ENCODE measurements at places on chromosomes 6 and 20.

DNA sequence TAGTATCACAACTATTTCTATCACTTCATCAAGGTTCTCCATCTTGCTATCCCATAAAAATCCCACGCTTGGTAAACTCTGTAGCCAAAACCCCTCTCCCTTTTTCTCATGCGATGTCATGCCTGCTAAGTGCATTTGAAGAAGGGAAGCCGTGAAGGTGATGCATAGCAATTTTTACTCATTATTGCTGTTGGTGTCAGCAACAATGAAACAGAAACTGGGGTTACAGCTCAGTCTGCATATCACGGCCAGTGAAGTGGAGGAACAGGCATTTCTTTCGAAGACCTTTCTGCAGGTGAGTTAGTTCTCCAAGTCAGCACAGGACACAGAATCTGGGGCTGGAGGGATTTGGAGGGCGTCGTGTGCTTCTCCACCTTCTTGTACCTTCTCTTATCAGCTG, 5.8 kb downstream of the UNC93A start:
- H3K27ac ChIP-seq = no peak overlapping the region
- H3K27me3 ChIP-seq = no peaks in the 10 kb centered on the region
- H3K36me3 ChIP-seq = no peaks in the 10 kb centered on the region
- no peaks in the 10 kb centered on the region for H3K4me1 ChIP-seq

GRCh38 chr6:131175564-131175963, 40.3 kb downstream of the AKAP7 start:
- peaks cover 23% of the 10 kb centered on the region for H3K4me1 ChIP-seq
- no peak overlapping the region for H3K4me3 ChIP-seq
- DNase-seq = no peak
- no peak overlapping the region for H3K27ac ChIP-seq

GRCh38 chr6:36373368-36374019, 14.0 kb downstream of the ETV7 start:
- DNase-seq = no peak
- H3K4me1 ChIP-seq = peaks cover 22% of the 10 kb centered on the region
- H3K27me3 ChIP-seq = peaks cover 8% of the 10 kb centered on the region
- no peak overlapping the region for H3K4me3 ChIP-seq

DNA sequence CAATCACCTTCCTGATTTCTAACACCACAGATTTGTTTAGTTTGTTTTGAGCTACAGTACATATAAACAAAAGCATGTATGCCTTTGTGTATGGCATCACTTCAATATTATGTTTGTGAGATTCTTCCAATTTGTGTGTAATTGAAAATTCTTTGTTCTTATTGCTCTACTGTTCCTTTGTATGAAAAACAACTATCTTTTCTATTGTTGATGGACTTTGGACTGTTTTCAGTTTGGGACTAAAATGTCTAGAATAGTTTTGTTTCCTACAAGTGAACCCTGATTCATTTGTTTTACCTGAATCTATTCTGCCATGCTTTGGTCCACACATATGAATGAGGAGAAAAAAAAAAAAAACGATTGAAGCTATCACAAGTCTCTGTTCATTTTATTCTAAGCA, 21.2 kb upstream of the ZNF184 start:
- H3K4me3 ChIP-seq = no peak overlapping the region
- no peak for DNase-seq
- no peaks in the 10 kb centered on the region for H3K27me3 ChIP-seq

GRCh38 chr20:59253779-59254319, 46.6 kb upstream of the EDN3 start:
- no peak for DNase-seq
- no peak overlapping the region for H3K4me3 ChIP-seq
- no peak overlapping the region for H3K27ac ChIP-seq
- no peaks in the 10 kb centered on the region for H3K4me1 ChIP-seq
- H3K36me3 ChIP-seq = no peaks in the 10 kb centered on the region

- H3K4me3 ChIP-seq = no peak overlapping the region
- no peak for DNase-seq
- no peaks in the 10 kb centered on the region for H3K36me3 ChIP-seq
- H3K27ac ChIP-seq = no peak overlapping the region
- no peaks in the 10 kb centered on the region for H3K4me1 ChIP-seq
These were observed 161.9 kb downstream of the TAF4 start for GRCh38 chr20:61903575-61904340.

DNA sequence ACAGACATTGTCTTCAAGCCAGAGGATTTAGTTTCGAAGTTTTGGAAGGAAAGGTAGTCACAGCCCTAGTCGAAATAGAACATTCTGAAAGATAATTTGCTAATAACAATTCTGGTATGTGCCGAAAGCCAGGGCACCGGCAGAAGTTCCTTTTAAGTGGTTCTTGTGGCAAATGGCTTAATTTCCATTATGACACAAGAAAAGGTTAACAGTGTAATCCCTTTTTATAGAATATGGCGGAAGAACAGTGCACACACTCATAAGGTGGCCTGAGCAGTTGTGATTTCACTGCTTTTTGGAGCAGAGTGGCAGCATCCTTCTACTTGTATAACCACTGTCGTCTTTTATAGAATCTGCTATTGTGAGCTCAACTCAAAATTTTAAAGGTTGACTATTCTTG, 152.4 kb downstream of the SASH1 start:
- H3K27me3 ChIP-seq = no peaks in the 10 kb centered on the region
- peak overlapping the region; percentile 64 for H3K27ac ChIP-seq
- peaks cover 46% of the 10 kb centered on the region for H3K4me1 ChIP-seq
- no peak overlapping the region for H3K4me3 ChIP-seq

DNA sequence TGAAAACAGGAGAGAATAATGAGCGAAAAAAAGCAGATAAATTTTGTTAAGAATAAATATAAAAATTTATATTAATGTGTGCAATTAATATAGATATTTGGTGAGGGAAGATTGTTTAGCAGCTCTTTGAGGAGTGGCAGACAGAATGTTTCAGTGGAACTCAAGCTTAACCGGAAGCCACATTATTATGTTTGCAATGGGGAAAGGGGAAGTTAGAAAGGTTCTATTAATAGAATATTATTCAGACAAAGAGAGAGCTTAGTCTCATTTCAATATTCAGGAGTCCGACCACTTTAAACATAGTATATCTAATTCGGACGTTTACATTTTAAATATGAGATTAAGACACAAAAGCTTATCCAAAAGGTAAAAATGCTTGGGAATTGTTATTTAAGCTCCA, 81.6 kb upstream of the KHDRBS2 start:
- no peaks in the 10 kb centered on the region for H3K36me3 ChIP-seq
- no peak for DNase-seq
- H3K27me3 ChIP-seq = no peaks in the 10 kb centered on the region
- no peak overlapping the region for H3K27ac ChIP-seq
- H3K4me1 ChIP-seq = no peaks in the 10 kb centered on the region

DNA sequence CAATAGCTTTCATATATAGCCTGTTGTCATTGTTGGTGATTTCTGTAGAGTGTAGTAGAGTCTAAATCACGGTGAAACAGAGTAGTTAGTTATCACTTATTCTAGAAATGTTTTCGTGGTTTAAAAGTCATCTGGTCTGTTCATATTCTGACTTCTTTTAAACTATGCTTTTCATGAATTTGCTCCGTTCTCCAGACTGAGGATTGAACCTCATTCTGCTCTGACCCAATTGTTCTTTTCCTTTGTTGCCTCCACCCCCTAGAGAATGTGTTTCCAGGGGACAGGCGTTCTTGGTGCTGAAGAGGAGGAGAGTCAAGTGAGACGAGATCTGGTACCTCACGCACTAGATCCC, 748 bp upstream of the ZNF292 start:
- DNase-seq = peak; percentile 9
- H3K4me3 ChIP-seq = peak overlapping the region; percentile 82
- no peaks in the 10 kb centered on the region for H3K27me3 ChIP-seq
- peak overlapping the region; percentile 87 for H3K27ac ChIP-seq

- peaks cover 17% of the 10 kb centered on the region for H3K4me1 ChIP-seq
- peak overlapping the region; percentile 80 for H3K4me3 ChIP-seq
- no peaks in the 10 kb centered on the region for H3K36me3 ChIP-seq
These were observed 2.2 kb downstream of the HSPA1B start for GRCh38 chr6:31829633-31830283.

- H3K4me3 ChIP-seq = no peak overlapping the region
- no peak overlapping the region for H3K27ac ChIP-seq
- H3K36me3 ChIP-seq = peaks cover 5% of the 10 kb centered on the region
- H3K4me1 ChIP-seq = no peaks in the 10 kb centered on the region
These were observed 156.3 kb downstream of the ARID1B start for GRCh38 chr6:156933201-156934068.

DNA sequence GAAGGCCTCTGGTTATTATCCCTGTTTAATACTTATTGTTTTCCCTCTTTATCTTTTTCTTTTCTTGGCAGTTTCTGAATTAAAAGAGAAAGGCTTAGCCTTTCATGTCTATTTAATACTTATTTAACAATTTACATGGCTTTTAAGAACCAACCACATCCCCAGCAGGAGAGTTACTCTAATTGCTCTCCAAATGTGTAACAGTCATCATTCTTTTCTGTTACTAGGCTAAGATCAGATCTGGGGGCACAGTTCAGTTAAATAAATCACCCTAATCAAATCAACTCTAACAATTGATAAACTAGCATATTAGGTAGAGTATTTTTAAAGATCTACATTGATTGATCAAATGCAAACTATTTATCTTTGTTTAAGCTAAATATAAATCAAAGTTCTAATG, 54.1 kb upstream of the NT5E start:
- H3K4me3 ChIP-seq = no peak overlapping the region
- peaks cover 6% of the 10 kb centered on the region for H3K4me1 ChIP-seq
- no peak for DNase-seq
- H3K27ac ChIP-seq = no peak overlapping the region
- H3K36me3 ChIP-seq = no peaks in the 10 kb centered on the region

GRCh38 chr6:6224933-6225486, 95.5 kb downstream of the F13A1 start:
- DNase-seq = no peak
- H3K4me1 ChIP-seq = no peaks in the 10 kb centered on the region

DNA sequence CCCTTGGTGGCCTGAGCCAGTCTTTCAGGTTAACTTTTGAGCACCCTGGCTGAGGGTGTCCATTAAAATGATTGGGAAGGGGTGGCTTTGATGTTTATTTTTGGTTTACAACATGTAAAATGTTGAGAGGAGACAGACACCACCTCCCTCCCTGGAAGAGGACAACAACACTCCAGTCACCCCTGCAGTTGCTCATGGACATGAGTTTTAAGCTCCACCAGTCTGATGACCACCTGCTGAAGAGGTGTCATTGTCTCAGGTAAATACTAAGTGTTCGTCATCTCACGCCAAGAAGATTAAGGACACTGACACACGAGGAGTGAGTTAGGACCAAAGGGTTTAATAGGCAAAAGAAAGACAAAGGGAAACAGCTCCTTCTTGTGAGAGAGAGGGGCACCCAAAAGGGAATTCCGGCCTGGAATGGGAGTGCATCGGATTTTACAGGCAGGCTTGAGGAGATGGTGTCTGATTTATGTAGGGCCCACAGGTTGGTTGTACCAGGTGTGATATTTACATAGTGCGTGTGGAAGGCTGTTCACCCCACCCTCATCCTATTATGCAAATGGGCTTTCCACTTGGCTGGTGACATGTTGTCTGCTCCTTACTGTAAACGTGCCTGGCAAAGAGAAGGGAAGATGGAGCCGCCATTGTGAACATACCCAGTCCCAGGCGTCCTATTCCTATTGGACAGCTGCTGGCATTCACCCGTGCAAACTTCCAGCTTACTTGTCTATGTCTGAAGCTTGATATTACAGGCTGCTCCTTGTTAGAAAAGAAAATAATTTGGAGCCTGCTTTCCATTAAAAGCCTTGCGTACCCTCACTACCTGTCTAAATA, 6.6 kb downstream of the HLA-B start:
- peaks cover 19% of the 10 kb centered on the region for H3K36me3 ChIP-seq
- peaks cover 25% of the 10 kb centered on the region for H3K27me3 ChIP-seq
- no peak overlapping the region for H3K27ac ChIP-seq
- H3K4me1 ChIP-seq = peaks cover 3% of the 10 kb centered on the region
- no peak overlapping the region for H3K4me3 ChIP-seq

GRCh38 chr6:121354764-121355163, 20.5 kb upstream of the TBC1D32 start:
- no peak for DNase-seq
- no peak overlapping the region for H3K4me3 ChIP-seq
- H3K4me1 ChIP-seq = no peaks in the 10 kb centered on the region
- H3K27me3 ChIP-seq = no peaks in the 10 kb centered on the region
- no peaks in the 10 kb centered on the region for H3K36me3 ChIP-seq

DNA sequence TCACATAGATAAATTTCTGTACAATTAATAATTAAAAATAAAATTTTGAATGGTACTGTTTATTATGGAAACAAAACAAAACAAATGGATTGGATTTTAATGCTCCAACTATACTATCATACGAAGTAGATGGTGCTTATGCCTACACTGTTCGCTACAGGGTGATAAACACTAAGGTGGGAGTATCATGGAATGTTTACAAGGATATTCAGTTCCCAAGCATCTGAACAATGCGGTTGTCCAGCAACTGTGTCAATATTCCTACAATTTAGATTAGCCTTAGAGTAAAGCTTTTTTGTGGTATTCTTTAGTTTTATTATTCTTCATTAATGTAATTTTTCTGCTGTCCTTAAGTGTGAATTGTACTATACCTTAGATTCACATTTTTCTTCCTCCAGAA, 105.1 kb downstream of the MMS22L start:
- no peak overlapping the region for H3K4me3 ChIP-seq
- peak overlapping the region; percentile 42 for H3K27ac ChIP-seq
- DNase-seq = no peak
- H3K36me3 ChIP-seq = no peaks in the 10 kb centered on the region
- no peaks in the 10 kb centered on the region for H3K27me3 ChIP-seq

DNA sequence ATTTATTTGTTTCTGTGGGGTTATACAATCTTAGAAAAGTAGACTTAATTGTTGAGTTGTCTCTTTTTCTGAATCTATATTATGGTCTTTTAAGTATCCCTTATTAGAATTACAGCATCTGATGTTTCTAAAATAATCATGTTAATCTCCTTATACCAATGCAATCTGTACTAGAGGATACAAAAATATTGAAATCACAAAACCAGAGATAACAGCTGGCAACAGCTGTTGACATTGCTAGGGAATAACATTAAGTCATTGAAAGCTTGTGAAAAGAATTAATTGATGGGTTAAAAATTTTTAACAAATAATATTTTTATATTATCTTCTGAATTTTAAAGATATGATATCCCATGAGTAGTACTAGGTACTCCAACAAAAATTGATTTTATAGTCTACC, 162.6 kb downstream of the COL19A1 start:
- no peak for DNase-seq
- H3K36me3 ChIP-seq = no peaks in the 10 kb centered on the region
- no peak overlapping the region for H3K4me3 ChIP-seq

DNA sequence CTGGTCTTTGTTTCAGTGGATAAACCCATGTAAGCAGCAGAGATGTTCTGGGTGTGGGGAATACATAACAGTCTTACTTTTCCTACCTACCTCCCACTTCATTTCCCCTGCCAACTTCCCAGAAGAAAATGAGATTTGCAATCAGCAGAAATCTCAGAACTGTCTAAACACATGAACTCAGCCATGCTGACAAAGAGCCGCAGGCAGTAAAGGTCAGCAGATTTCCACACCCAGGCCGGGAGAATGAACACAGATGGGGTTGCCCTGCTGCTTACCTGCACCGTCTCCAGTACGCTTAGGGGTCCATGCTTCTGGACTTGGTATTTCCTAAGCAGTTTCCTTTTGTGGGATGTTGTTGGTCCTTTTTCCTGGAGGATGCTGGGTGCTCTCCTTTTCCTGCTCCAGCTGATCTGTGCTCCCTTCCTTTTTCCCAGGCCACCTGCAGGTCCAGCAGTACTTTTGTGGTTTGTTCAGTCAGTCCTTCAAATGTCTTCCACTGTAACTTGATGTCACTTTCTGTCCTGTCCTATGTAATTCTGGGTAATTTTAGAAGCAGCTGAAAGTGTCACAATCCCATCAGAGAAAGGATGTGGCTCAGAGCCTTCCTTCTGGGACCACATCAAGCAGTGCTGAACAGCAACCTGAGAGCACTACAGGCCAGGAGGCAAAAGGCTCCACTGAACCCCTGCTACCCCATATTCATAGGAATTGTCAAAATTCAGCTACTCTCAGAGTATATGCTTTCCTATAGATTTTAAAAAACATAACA, 129.0 kb downstream of the CEP57L1 start:
- H3K27ac ChIP-seq = no peak overlapping the region
- no peaks in the 10 kb centered on the region for H3K36me3 ChIP-seq
- no peaks in the 10 kb centered on the region for H3K4me1 ChIP-seq
